ENCODE measurements at places on chromosomes 16 and 17.

- no peak for DNase-seq
These were observed 193.3 kb downstream of the IRX3 start for GRCh38 chr16:54093281-54093680.

- no peak for DNase-seq
These were observed 8.1 kb downstream of the SMTNL2 start for GRCh38 chr17:4592240-4593005.

GRCh38 chr16:75075688-75076268, 40.8 kb downstream of the LDHD start:
- DNase-seq: no peak

DNA sequence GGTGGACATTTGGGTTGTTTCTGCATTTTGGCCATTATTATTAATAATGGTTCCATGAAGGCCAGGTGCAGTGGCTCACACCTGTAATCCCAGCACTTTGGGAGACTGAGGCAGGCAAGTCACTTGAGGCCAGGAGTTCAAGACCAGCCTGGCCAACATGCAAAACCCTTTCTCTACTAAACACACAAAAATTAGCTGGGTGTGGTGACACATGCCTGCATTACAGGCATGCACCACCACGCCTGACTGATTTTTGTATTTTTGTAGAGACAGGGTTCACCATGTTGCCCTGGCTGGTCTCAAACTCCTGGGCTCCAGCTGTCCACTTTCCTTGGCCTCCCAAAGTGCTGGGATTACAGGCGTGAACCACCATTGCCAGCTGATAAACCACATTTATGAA, 58.5 kb downstream of the TNFRSF13B start:
- no peak for DNase-seq

GRCh38 chr17:7440113-7440833, 961 bp downstream of the FGF11 start:
- no peak for DNase-seq

DNA sequence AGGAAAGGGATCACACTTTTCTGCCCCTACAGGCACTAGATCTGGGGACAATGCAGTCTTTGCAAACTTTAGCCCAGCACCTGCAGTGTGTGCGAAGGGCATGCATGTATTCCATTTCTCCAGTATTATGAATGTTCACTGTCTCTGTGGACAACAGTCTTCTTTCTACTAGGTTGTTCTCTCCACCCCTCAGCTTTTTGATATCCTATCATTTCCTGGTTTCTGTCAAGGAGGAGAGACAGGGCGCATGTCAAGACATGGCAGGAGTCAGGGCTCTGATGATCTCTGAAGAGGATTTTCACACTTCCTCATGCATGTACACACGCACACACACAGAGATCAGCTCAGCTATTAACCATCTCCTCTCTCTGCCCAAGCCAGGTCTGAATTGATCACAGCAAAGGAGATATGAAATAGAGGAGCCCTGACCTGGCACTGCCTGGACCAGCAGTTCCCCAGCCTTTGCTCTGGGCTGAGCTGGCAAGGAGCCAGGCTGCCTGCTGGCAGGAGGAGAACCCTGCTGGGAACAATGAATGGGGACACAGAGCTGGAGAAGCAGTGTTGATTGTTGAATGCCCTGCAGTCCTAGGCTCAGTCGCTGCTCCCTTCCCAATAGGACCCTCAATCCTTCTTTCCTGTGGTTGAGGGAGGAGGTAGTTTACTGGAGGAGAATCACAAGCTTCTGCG, 2.6 kb downstream of the GPR179 start:
- no peak for DNase-seq

DNA sequence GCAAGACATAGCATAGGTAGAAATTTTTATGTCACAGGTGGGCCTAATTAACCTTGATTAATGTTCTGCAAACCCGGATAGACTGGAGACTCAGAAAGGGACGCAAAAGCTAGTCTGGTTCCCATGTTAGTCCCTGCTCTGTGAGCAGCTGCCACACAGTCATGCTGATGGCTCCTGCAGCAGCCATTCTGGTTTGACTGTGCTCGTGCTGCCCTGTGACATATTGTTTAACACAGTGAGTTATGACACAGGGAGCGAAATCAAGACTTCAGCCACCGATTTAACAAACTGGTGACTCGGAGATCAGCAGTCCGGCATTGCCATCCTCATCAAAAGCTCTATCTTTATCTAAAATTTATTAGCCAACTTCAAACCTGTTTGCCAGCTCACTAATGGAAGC, 169.8 kb downstream of the WWOX start:
- no peak for DNase-seq

DNA sequence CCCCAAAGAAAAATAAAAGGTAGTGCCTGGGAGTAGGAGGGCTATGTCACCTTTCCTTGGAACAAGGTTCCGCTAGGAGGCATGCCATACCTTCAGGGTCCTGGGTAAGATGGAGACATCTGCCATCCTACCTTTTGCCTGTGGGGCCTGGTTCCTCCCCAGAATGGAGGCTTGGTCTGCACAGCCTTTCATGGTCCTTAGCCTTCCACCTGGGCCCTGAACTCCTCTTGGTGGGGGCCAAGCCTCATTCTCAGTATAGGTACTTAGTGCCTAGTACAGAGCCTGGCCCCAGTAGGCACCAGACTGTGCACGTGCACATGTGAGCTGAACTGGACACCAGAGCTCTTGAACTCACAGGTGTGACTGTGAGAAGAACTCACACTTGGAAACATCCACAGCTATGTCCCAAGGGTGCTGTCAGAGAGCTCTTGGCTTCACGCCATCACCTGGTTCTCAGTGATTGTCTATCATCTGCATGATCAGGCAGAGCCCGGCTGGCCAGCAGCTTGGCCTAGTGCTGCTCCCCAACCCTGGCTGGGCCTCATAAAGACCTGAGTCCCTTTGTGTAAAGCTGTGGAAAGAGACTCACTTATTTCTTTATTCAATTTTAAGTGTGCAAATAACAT, 143.2 kb downstream of the SOCS1 start:
- peak; percentile 79 for DNase-seq

DNA sequence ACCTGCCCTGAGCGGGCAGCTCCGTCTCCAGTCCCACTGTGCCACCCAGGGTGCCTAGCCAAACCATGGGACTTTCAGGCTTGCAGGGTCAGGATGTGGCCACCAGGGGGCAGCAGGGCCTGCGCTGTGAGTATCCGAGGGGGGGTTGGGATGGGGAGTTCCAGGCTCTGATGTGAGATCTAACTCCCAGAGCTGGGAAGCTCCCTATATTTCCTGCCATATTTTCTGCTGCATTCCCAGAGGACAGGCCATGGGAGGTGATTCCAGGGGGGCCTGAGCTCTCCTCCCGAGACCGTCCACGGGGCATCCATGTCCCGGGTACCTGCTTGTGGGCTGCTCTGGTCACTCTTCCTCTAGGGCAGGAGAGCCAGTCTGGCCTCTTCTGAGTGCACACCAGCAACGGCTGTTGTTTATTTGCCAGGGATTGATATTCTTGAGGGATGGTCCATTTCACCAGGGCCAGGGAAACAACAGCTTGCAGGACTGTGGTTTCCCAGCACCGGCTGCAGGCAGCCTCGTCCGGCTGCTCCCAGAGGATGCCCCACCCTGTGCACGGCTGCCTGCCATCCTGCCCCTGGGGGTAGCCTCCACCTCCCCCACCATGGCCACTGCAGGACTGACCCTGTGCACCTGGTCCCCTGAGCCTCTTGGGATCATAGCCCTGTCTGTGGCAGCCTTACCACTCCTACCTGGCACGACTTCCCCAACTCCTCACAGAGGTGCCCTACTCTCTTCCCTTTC, 1.2 kb downstream of the GPR142 start:
- no peak for DNase-seq

GRCh38 chr17:38687286-38687685, 12.5 kb upstream of the EPOP start:
- DNase-seq: no peak

- no peak for DNase-seq
These were observed 104.5 kb downstream of the CRLF3 start for GRCh38 chr17:30720013-30720471.

DNA sequence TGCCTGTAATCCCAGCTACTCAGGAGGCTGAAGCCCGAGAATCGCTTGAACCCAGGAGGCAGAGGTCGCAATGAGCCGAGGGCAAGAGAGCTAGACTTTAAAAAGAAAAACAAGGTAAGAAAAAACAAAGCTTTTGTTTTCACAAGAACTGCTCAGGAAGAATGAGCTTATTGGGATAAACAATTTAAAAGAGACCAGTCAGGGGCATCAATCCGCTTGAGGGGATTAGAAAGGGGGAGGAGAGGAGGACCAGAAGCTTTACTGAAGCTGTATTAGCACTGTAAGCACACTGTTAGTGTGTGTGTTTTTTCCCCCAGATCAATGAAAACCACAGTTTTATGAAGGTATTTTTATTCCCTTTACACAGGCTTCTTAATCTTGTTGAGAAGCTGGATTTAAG, 8.8 kb downstream of the TMEM170A start:
- DNase-seq: no peak

DNA sequence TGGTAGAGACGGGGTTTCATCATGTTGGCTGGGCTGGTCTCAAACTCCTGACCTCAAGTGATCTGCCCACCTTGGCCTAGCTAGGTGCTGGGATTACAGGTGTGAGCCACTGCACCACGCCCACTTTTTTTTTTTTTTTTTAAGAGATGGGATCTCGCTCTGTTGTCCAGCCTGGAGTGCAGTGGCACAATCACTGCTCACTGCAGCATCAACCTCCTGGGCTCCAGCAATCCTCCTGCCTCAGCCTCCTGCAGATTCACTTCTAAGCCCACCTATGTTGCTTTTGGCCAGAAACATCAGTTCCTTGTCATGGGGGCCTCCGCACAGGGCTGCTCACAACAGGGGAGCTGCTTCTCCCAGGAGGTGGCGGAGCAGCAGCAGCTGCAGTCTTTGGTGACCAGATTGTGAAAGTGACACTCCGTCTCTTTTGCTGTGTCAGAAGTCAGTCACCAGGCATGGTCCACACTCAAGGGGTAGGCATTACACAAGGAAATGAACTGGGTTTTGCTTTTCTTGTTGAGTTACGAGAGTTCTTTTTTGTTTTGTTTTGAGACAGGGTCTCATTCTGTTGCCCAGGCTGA, 4.5 kb upstream of the NME4 start:
- DNase-seq: no peak

GRCh38 chr17:48483471-48484131, 47.2 kb downstream of the HOXB1 start:
- no peak for DNase-seq

DNA sequence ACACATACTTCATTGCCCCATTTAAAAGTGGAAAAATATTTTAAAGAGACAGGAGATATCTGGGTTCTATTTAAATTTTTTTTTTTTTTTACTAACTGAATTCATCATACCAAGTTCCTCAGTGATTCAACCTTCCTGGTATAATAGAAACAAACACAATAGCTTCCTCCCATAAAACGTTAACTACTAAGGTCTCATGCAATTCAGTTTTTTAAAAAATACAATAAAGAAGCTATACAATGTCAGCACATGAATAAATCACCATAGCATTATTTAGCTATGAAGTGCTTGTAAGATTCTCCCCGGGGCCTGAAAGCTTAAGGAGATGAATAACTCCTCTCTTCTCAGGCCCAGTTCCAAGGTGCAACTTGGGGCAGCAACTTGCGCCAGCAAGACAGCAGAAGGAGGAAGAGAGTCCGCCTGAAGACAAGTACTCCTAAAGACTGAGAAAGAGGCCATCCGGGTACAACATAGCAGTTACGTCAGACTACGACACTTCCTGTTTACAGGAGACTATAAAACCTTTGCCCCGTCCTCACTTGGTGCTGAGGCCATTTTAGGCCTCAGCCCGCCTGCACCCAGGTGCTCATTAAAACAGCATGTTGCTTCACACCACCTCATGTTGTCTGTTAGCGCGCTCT, 81.5 kb downstream of the MYO1D start:
- DNase-seq: no peak

GRCh38 chr16:12573300-12573699, 230.4 kb downstream of the CPPED1 start:
- peak; percentile 43 for DNase-seq

- no peak for DNase-seq
These were observed 73.2 kb upstream of the C16orf82 start for GRCh38 chr16:26993511-26993910.

DNA sequence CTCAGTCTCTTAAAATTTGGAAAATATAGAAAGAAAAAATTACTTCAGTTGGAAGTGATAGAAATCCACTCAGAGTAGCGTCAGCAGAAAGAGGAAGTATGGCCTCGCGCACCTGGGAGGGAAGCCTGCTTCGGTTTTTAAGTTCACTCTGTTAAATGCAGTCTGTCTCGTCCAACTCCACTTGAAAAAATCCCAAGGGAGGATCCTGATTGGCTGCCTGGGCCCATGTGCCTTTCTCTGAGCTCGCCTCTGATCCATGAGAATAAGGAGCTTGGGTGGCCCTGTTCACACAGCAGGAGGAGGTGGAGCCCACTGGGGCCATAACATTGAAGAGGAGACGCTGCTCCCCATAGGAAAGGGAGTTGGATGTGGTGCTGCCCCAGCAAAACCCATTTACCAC, 40.7 kb downstream of the DNAJA2 start:
- no peak for DNase-seq

DNA sequence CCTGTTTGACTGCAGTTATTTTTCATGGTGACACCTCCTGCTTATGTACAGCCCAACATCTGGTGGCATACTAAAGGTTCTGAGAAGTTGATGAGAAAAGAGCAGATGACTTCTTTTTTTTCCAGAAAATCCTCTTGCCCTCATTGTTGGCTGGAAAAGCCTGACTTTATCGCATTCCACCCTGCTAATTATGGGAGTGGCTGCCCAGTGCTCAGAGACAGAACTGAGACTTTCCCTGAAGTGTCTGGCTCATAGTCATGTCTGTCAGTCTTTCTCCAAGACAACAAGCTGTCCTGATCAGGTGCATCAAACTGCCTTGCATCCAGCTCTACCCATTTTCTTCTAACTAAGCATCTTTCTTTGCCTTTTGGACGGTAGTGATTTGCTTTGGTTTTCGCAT, 355.2 kb downstream of the CPPED1 start:
- no peak for DNase-seq

GRCh38 chr16:28845293-28845692, 855 bp downstream of the TUFM start:
- no peak for DNase-seq

DNA sequence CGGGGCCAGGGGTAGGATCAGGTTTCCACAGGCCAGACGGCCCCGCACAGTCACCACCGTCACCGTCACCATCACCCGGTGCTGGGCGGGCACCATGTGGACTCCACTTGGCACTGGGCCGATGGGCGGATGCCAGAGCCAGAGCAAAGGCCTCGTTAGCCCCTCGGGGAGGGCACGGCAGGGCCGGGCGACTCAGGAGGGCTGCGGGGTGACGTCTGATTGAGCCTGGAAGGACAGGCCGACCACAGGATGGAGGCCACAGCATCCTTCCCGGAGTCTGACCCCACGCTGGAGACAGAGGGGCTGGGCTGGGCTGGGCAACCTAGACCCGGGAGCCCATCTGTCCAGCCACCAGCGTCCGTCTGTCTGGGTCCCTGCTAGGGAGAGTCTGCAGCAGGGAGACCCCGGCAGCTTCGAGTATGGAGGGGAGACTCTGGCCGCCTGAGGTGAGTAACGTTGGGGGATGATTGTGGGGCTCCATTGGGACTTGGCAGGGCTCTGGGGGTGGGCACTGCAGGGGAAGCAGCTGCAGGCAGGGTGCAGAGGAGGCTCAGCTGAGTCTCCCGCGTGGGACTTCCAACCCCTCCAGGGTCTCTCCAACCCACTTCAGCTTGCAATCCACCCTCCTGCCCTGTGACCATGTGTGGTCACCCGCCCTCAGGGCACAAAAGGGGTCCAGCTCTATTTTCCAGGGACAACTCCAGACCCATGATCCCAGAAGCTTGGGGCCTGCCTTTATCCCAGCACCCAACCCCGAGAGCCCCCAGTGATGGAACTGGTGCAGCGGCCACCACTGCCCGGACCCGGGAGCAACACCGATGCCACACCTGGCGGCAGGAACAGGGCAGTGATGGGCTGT, 22.6 kb downstream of the SLC25A10 start:
- no peak for DNase-seq
